ENCODE measurements at places on chromosomes 7 and 10.

DNA sequence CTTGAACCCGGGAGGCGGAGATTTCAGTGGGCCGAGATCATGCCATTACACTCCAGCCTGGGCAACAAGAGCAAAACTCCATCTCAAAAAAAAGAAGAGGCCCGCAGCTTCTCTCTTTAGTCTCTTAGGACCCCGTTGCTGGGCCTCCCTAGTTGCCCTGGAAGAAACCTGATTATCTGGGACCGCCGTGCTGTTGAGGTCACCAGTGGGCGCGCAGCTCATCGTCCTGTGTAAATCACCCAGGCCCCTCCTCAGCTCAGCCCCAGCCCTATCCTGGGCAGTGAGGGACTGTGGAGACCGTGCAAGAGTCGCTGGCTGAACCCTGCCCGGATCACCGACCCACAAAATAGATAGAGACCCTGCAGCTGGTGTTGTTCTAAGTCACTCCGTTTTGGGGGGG, 85.0 kb downstream of the UNCX start:
- peak; percentile 28 for DNase-seq
- no peaks in the 10 kb centered on the region for H3K27me3 ChIP-seq
- no peak overlapping the region for H3K27ac ChIP-seq
- no peak overlapping the region for H3K4me3 ChIP-seq
- H3K36me3 ChIP-seq = no peaks in the 10 kb centered on the region
- H3K4me1 ChIP-seq = no peaks in the 10 kb centered on the region

DNA sequence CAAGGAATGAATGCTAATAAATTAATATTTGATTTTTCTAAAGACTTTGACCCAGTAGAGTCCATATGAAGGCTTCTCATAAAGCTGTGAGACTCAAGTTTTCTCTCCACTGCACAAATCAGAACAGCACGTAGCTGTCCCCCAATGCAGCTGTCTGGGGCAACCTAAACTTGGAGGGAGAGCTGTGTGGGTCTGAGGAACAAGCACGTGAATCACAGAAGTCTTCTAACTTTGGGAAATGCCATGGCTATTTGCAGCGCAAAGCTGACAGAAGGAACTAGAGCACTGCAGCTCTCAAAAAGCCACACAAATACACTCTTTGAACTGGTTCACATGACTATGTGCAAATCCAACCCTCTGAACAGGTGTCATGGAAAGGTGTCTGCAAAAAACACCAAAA, 47.9 kb downstream of the COL1A2 start:
- H3K27me3 ChIP-seq = no peaks in the 10 kb centered on the region
- no peak for DNase-seq
- H3K36me3 ChIP-seq = no peaks in the 10 kb centered on the region
- no peak overlapping the region for H3K27ac ChIP-seq

GRCh38 chr7:98334081-98334480, 52.6 kb downstream of the BRI3 start:
- DNase-seq = no peak
- no peak overlapping the region for H3K4me3 ChIP-seq

- H3K4me3 ChIP-seq = no peak overlapping the region
- H3K36me3 ChIP-seq = no peaks in the 10 kb centered on the region
Observed at GRCh38 chr10:404346-404745, 269.1 kb downstream of the ZMYND11 start.

- no peak overlapping the region for H3K27ac ChIP-seq
- no peaks in the 10 kb centered on the region for H3K36me3 ChIP-seq
- no peaks in the 10 kb centered on the region for H3K27me3 ChIP-seq
- no peak overlapping the region for H3K4me3 ChIP-seq
- no peaks in the 10 kb centered on the region for H3K4me1 ChIP-seq
Observed at GRCh38 chr7:144729226-144729625, 106.6 kb downstream of the TPK1 start.

DNA sequence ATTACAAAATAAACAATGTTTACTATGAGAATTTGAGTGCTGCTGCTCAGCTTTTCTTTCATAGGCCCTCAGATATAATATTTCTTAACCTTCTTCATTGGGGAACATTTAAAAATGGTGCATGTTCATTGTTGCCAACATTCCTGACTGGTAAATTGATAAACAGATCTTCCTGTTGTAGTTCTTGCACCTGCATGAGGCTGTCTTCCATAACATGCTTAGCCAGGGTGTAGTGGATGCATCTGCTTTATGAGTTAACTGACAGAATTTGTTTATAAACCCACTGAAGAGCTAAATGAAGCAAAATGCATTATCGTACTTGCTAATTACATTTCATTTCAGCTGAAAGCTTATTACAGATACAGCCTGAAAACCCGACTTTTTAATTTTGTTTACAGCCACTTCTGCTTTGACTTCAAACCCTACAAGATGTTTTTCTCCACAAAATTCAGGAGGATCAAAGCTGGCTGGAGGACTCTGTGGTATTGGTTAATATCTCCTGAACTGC, 177.2 kb downstream of the SEM1 start:
- no peaks in the 10 kb centered on the region for H3K36me3 ChIP-seq
- H3K27ac ChIP-seq = no peak overlapping the region
- no peak for DNase-seq
- H3K27me3 ChIP-seq = no peaks in the 10 kb centered on the region
- no peak overlapping the region for H3K4me3 ChIP-seq

GRCh38 chr10:125415006-125415633, 254.8 kb upstream of the CTBP2 start:
- H3K4me3 ChIP-seq = no peak overlapping the region
- no peak for DNase-seq
- no peaks in the 10 kb centered on the region for H3K36me3 ChIP-seq

DNA sequence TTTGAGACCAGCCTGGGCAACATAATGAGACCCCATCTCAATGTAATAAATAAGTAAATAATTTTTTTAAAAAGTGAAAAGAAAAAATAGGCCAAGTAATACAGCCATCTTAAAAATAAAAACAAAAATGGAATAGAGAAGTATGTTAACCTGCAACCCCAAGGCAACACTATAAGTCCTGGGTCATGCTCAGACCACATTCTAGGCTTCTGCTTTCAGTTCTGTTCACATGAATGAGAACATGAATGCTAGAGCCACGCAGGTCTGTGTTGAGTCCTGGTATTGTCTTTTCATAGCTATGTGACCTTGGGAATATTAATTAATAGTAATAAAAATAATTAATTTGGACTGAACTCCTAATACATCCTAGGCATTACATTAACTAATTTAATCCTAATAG, 284.0 kb downstream of the AUTS2 start:
- H3K4me3 ChIP-seq = no peak overlapping the region
- DNase-seq = no peak
- no peaks in the 10 kb centered on the region for H3K36me3 ChIP-seq
- no peaks in the 10 kb centered on the region for H3K27me3 ChIP-seq
- H3K27ac ChIP-seq = no peak overlapping the region
- H3K4me1 ChIP-seq = no peaks in the 10 kb centered on the region

GRCh38 chr7:149727053-149727898, 46.1 kb downstream of the ZNF467 start:
- no peak for DNase-seq
- no peak overlapping the region for H3K27ac ChIP-seq
- no peak overlapping the region for H3K4me3 ChIP-seq
- no peaks in the 10 kb centered on the region for H3K4me1 ChIP-seq
- no peaks in the 10 kb centered on the region for H3K36me3 ChIP-seq
- H3K27me3 ChIP-seq = no peaks in the 10 kb centered on the region

- no peaks in the 10 kb centered on the region for H3K27me3 ChIP-seq
- H3K4me1 ChIP-seq = no peaks in the 10 kb centered on the region
- H3K4me3 ChIP-seq = no peak overlapping the region
- H3K36me3 ChIP-seq = no peaks in the 10 kb centered on the region
- no peak for DNase-seq
Observed at GRCh38 chr7:16935341-16935735, 53.6 kb upstream of the AGR3 start.

DNA sequence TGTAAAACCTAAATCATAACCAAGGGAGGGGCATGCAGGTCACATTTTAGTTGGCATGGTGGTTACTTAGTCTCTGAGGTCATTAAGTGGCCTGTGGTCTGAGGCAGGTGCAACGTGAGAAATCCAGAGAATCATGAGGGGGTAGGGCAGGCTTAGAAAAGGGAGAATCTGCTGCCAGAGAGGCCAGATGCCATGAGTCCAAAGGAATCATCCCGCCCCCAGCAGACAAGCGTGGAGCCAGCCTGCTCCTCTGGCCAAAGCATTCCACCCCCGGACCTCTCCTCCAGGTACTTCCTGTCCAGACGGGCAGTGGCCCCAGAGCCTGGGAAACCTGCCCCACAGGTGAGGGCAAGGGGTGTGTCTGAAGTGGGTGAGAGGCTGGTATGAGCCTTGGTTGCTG, 196.4 kb upstream of the ZNF32 start:
- H3K27ac ChIP-seq = no peak overlapping the region
- no peaks in the 10 kb centered on the region for H3K36me3 ChIP-seq
- no peak for DNase-seq
- H3K4me1 ChIP-seq = peaks cover 4% of the 10 kb centered on the region
- no peaks in the 10 kb centered on the region for H3K27me3 ChIP-seq

GRCh38 chr10:86058964-86059363, 307.6 kb downstream of the GRID1 start:
- DNase-seq = no peak
- no peaks in the 10 kb centered on the region for H3K36me3 ChIP-seq
- no peak overlapping the region for H3K27ac ChIP-seq
- H3K27me3 ChIP-seq = no peaks in the 10 kb centered on the region
- no peaks in the 10 kb centered on the region for H3K4me1 ChIP-seq
- no peak overlapping the region for H3K4me3 ChIP-seq

DNA sequence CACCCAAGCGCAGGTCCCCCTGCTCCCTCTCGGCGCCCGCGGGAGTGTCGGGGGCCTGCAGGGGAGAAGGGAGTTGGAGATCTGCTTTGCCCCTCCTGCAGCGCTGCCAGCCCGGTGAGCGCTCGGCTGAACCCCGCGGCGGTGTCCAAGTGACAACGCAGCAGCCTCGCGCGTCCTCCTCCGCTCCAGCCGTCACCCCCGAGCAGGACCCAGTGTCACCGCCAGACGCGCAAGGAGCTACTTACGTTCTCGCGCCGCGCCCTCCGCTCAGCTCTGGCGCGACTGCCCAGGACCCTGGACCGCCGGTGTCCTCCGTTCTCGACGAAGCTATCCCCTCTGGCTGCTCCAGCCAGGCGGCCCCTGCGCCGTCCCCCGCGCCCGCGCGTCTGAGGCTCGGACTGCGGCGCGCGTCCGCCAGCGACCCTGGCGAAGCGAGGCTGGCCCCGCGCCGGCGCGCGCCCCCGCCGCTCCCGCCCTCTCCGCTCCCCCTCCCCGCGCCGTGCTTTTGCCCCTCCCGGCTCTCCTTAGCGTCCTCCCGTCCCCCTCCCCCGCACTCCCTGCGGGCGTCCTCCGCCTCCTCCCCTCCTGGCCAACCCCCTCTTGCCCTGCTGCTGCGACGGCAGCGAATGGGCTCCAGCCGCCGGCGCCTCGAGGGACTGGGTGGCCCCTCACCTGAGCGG, at the start of gene NRCAM:
Gene NRCAM (minus strand): TSS at position 439 of the 680 bp plus-strand sequence. CDS start 216,372 bp downstream, outside the sequence.
- H3K27ac ChIP-seq = no peak within 1 kb of the TSS
- DNase-seq = no peak
- peaks cover 11% of the 10 kb centered on the region for H3K4me1 ChIP-seq
- H3K36me3 ChIP-seq = no peaks in the 10 kb centered on the region
- H3K27me3 ChIP-seq = no peaks in the 10 kb centered on the region

- H3K27me3 ChIP-seq = no peaks in the 10 kb centered on the region
- H3K36me3 ChIP-seq = no peaks in the 10 kb centered on the region
- H3K27ac ChIP-seq = no peak overlapping the region
- H3K4me3 ChIP-seq = no peak overlapping the region
- no peaks in the 10 kb centered on the region for H3K4me1 ChIP-seq
- no peak for DNase-seq
Observed at GRCh38 chr7:38574086-38574485, 57.1 kb downstream of the AMPH start.

DNA sequence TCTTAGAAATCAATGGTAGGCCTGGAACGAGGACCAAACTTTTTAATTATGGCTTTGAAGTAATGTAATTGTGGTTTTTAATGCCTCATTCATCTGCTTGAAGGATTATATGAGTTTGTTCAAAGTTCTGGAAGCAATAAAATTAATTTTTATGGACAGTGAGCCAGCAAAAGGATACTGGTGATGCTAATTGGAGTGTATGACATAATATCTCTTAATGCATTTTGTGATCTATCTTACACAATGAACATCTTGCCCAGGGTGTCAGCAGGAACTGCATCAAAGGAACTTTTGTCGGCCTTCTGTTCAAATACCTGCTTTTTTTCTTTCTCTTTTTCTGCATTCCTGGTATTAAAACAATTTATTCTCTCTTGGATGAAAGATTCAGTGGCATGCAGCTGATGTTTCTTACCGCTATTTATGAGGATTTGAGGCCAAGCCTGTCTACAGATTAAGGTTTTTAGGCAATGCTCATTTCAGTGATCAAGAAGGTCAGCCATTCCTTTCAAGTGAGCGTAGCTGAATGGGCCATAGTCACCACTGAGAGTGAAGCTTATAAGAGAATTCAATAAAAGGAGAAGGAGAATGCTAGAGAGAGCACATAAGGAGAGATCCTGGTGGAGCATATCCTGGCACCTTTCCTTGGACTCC, 974.8 kb downstream of the SORCS3 start:
- no peak for DNase-seq
- H3K27ac ChIP-seq = no peak overlapping the region
- H3K27me3 ChIP-seq = no peaks in the 10 kb centered on the region
- H3K4me1 ChIP-seq = no peaks in the 10 kb centered on the region
- H3K4me3 ChIP-seq = no peak overlapping the region

- DNase-seq = no peak
- no peak overlapping the region for H3K4me3 ChIP-seq
- no peaks in the 10 kb centered on the region for H3K36me3 ChIP-seq
- no peak overlapping the region for H3K27ac ChIP-seq
Observed at GRCh38 chr7:122790132-122790531, 87.4 kb upstream of the RNF148 start.

GRCh38 chr7:99108613-99109012, 35.3 kb downstream of the SMURF1 start:
- H3K27me3 ChIP-seq = no peaks in the 10 kb centered on the region
- no peaks in the 10 kb centered on the region for H3K36me3 ChIP-seq
- no peak for DNase-seq
- H3K4me3 ChIP-seq = no peak overlapping the region
- H3K4me1 ChIP-seq = no peaks in the 10 kb centered on the region

- no peaks in the 10 kb centered on the region for H3K27me3 ChIP-seq
- no peak overlapping the region for H3K4me3 ChIP-seq
- H3K27ac ChIP-seq = no peak overlapping the region
- H3K4me1 ChIP-seq = no peaks in the 10 kb centered on the region
- peak; percentile 29 for DNase-seq
Observed at GRCh38 chr7:45180084-45180986, 22.7 kb downstream of the RAMP3 start.

GRCh38 chr7:101969997-101970585, 152.7 kb downstream of the CUX1 start:
- H3K4me3 ChIP-seq = no peak overlapping the region
- H3K27ac ChIP-seq = no peak overlapping the region
- H3K27me3 ChIP-seq = no peaks in the 10 kb centered on the region
- DNase-seq = no peak
- no peaks in the 10 kb centered on the region for H3K36me3 ChIP-seq

DNA sequence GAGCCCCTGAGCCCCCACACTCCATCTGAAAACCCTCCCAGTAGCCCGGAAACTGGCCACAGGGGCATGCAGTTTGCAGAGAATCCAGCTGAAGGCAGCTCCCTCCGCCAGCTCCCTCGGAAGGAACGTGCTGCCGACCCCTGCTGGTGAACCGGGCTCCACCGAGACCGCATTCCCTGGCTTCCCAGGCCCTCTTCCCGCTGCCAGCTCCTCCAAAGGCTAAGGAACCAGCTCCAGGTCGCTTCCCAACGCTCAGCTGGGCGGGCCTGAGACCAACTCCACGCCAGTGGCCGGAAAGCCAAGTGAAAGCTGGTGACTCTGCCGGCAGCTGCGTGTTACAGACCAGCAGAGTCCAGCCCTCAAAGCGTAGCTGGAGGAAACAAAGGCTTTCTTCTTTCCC, 35.8 kb downstream of the GPER1 start:
- no peaks in the 10 kb centered on the region for H3K4me1 ChIP-seq
- no peak for DNase-seq
- H3K27me3 ChIP-seq = no peaks in the 10 kb centered on the region
- peak overlapping the region; percentile 26 for H3K27ac ChIP-seq
- no peaks in the 10 kb centered on the region for H3K36me3 ChIP-seq
- H3K4me3 ChIP-seq = no peak overlapping the region
